ENCODE measurements at places on chromosomes 4 and X.

DNA sequence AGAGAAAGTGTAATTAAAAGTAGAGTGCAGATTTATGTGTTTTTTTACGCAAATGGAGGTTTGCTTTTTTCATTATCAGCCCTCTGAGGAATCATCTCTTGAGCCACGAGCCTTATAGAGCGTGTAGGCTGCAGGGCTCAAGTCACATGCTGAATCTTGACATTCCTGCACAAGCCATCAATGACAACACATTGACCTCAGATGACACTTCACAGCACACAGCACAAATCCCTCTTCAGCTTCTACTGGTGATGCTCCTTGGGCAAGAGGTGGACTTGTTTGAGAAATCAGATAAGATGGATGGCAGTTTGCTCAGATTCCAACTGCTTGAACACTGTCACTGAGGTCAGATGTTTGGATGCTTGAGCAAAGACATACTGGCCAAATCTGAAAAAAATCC, 250.6 kb downstream of the SNCA start:
- DNase-seq: no peak

DNA sequence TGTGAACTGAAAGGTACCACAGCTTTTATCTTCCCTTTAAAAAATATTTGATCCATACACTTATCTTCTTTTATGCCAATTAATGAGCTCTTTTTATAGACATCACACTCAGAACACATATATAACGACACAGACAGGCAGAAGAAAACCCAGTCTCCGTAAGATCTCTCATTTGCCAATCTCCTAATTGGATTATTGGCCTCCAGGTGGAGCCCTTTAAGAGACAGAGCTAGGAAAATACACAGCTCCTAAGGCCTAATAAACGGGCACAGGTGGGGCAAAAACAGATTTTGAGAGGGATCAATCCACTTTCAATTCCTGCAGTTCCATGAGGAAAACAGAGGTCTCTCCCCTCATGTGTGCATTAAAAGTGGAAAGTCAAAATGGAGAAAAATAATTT, 1495.4 kb downstream of the RPA4 start:
- DNase-seq: no peak

- DNase-seq: no peak
These were observed 150.3 kb upstream of the FAM9B start for GRCh38 chrX:9184211-9184610.

GRCh38 chr4:3331511-3332394, 38.9 kb downstream of the RGS12 start:
- no peak for DNase-seq

GRCh38 chrX:95721011-95721410, 963.6 kb upstream of the DIAPH2 start:
- no peak for DNase-seq

DNA sequence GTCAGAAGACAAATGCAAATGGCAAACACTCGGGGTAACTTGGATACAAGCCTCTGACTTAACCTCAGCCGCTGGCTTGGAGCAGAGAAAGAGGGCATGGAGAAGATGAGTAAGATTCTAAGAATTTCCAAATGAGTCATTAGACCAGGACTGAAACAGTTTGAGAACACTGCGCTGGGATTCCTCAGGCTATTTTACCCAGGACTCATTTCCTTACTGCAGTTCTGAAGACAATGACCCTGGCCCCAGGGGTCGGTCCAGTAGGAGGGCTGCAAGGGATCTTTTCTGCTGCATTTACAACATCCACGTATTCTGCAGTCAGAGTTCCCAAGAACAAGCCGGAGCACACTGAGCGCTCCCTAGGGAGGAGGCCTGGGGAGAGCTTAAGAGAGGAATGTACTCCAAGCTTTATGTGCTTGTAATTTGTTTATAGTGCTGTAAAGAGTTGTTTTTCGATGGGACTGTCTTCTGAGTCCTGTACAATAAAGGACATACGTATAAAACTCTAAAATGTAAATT, 27.3 kb upstream of the SORBS2 start:
- DNase-seq: no peak

DNA sequence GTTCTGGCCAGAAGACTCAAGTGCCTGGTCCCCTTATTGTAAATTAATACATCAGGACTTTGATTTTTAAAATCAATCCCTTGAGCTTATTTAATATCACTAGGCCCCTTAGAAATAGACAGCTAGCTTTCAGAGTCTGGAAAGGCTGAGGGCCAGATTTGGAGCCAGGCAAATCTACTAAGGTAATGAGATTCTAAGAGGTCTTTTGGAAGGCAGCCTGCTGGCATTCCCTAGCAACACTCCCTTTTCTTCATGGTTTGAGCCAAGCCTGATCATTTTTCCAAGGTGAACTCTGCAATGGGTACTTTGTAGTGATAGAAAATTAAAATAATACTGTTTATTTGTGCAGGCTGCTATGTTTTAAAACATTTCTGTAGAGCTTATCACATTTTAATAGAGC, 378.5 kb downstream of the FAT4 start:
- no peak for DNase-seq

DNA sequence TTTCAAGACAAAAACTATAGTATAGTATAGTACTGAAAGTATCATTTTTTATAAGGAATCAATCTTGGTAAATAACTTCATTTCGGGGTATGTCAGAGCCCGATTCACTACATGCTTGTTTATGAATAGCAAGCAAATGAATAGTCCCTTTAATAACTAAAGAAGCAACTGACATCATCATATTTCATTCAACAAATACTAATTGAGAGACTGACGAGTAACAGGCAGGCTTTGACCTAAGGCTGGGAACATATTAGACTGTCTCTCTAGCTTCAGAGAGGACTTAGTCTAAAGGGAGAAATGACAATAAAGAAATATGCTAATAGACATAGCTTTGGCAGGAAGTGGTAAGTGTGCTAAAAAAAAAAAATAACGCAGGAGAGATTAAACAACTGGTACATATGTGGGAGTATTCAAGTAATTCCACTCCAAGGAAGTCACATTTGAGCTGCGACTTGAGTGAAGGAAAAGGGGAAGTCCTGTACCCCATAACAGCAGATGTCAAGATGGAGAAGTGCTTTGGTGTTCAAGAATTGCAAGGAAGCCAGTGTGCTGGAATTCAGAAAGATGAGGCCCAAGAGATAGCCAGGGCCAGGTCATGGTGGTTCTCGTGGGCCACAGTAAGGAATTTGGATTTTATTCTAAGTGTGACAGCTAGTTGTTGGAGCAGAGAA, 284.9 kb downstream of the FBXO8 start:
- DNase-seq: no peak

DNA sequence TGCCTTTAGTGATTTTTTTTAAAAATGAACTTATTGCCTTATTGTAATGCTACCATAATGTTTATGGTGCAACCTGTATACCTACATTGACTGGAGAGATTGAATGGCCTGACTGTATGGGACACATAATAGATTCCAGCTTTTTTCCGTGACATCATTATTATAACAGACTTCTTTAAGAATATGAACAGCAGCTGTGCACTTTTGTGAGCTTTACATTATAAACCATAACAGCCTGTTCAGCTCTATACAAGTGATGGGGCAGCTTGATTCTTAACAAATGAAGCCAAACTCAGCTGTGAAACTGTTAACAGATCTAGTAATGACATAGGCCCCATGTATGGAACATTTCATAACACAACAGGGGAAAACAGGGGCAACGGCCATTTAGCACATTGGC, 187.0 kb downstream of the BMPR1B start:
- no peak for DNase-seq

Measured in activated T-helper 1 cell treated with Interleukin-2 at 50 U/mL for 16 hours (primary cell).